ENCODE measurements at places on chromosomes 13 and 19.

- DNase-seq: no peak
These were observed 112.8 kb downstream of the NALCN start for GRCh38 chr13:101303521-101303920.

GRCh38 chr13:106468744-106469590, 66.5 kb downstream of the EFNB2 start:
- DNase-seq: no peak

DNA sequence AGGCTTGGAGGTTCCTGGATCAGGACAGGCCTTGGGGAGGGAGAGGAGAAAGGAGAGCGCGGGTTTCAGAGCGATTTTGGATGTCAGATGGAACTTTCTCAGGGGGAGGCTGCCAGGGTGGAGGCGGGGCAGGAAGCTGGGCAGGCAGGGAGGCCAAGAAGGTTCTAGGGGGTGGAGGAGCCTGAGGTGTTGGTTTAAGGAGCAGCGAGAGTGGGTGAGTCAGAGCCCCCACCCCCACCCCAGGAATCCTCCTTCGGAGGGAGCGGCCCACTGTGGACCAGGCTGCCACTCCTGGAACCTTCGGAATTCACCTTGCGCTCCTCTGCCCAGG, 15.9 kb upstream of the NOP53 start:
- no peak for DNase-seq

DNA sequence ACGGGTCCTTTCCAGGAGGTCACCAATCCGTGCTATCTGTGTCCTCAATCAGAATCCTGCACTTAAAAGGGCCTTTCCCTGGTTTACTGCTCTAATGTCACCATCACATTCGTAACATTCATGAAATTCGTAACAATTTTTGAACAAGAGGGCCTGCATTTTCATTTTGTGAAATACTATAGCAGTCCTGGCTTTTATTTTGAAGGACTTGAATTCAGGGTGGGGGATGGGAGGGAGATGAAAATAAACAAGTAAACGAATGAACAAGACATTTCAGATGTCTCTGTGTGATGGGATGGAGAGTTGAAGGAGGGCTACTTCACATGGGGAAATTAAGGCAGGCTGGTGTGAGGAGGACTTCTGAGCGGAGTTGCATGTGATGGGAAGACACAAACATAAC, 281.0 kb downstream of the TSHZ3 start:
- DNase-seq: no peak

GRCh38 chr19:49556412-49557398, 23.7 kb downstream of the NOSIP start:
- no peak for DNase-seq

DNA sequence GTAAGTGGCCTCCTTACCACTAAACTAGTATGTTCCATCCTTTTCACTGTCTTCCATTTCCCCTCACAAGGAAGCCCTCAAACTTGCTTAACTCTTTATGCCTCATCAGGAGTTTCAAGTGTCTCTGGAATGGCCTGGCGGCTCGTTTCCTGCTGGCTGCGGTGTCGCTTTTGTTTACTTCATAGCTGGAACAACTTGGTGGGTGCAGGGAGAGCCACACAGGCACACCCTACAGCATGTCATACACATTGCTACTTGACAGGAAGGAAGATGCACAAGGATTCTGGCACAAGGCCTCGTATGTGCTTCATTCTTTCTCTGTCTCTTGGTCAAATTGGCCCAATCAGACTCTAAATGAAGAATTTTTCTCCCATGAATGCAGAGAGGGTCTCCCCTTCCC, 488.3 kb downstream of the FOXO1 start:
- DNase-seq: no peak

DNA sequence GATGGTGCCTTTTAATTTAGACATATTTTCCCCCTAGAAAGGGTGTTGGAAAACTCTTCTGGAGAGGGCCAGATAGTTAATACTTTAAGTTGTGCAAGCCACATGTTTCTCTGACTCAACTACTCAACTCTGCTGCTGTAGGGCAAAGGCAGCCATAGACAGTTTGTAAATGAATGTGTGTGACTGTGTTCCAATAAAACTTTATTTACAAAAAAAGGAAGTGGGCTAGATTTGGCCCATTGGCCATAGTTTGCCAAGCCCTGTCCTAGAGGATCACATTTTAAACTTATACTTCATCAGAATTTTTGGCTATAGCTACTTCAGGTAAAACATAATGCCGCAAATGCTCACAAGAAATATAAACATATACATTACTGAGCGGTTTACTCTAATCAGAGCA, 306.3 kb upstream of the MAB21L1 start:
- no peak for DNase-seq

DNA sequence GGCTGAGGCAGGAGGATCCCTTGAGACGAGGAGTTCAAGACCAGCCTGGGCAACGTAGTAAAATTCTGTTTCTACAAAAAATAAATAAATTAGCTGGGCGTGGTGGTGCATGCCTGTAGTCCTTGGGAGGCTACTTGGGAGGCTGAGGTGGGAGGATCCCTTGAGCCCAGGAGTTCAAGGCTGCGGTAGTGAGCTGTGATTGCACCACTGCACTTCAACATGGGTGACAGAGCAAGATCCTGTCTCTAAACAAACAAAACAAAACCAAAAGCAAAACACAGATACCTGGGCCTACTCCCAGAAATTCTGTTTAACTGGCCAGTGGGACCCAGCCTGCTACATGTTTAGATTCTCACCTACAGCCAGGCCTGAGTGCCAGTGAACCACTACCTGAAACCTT, 74.6 kb upstream of the MEDAG start:
- no peak for DNase-seq

DNA sequence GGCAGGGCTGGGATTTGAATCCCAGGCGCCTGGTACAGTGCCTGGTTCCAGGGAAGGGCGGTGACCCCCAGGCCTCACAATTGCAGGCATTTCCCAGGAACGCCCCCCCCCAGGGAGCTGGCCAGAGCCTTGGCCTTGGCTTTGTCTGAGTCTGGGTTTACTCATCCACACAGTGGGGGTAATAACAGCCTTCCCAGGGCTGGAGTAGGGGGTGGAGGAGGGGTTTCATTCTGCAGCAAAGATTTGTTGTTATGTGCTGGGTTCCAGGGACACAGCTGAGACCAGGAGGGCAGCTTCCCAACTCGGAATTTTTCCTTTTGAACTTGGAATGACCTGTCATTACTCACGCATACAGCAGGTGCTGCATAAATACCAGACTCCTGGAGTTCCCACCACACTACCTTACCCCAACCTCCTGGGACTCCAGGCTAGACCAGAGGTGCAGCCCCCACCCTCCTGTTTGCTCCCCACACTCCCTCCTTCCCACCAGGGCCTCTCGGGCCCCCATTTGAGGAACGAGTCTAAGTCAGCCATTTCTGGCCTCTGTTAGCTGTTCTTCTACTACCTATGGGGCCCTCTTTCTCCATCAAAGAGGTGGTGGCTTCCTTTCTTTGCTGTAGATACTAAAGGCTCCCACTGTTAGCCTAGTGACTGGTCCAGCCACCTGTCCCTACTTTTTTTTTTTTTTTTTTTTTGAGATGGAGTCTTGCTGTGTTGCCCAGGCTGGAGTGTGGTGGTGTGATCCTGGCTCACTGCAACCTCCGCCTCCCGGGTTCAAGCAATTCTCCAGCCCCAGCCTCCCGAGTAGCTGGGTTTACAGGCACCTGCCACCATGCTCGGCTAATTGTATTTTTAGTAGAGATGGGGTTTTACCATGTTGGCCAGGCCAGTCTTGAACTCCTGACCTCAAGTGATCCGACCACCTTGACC, 1.6 kb upstream of the ADAMTS10 start:
- DNase-seq: no peak

- DNase-seq: no peak
These were observed 2.3 kb downstream of the EEF2 start for GRCh38 chr19:3982701-3983541.

GRCh38 chr19:4580021-4580901, 20.8 kb upstream of the SEMA6B start:
- DNase-seq: no peak

DNA sequence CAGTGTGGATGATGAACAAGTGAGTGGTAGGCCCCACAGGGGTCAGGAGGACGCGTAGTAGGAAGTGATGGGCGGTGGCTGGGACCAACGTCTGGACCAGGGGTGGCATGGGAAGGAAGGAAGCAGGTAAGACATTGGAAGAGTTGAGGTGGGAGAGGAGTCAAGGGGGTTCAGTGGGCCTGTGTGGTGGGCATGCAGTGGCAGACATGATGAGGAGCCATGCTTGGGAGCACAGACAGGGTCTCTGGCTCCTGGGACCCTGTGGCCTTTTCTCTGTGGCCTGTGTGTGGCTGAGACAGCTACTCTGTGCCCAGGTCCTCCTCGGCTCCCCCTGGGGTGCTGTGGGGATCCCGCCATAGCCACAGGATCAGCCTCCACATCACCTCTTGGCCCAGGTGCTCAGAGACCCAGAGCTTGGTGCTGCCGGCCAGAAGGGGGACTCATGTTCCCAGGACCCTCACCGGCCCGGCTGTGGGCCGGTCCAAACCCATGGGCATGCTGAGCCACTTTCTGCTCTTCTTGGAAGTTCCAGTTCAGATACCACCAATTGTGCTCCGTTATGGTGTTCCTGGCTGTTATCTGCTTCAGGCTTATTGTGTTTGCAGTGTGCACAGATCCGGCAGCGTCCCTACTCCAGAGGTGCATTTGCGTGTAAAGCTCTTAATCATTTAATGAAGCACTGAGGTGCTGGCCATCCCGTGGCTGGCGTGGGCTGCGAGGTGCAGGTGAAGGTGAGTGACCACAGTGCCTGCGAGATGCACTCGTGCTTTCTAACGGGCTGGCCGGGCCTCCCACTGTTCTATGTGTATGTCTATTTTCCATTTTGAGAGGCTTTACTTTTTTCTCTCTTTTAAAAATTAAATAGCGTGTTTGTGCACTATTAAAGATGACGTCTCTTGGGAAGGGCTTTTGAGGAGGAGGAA, 147.9 kb downstream of the TEX29 start:
- DNase-seq: no peak

DNA sequence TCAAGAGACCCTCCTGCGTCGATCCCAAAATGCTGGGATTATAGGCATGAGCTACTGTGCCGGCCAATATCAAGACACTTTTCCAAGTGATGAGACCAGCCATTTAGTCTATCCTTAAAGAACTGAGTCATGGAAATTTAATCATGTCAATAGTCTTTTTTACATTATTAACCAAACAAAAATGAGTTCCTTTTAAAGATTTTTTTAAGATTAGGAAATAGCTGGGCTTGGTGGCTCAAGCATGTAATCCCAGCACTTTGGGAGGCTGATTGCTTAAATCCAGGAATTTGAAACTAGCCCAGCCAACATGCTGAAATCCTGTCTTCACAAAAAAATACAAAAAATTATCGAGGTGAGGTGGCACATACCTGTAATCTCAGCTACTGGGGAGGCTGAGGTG, 16.7 kb upstream of the ZNF564 start:
- no peak for DNase-seq

DNA sequence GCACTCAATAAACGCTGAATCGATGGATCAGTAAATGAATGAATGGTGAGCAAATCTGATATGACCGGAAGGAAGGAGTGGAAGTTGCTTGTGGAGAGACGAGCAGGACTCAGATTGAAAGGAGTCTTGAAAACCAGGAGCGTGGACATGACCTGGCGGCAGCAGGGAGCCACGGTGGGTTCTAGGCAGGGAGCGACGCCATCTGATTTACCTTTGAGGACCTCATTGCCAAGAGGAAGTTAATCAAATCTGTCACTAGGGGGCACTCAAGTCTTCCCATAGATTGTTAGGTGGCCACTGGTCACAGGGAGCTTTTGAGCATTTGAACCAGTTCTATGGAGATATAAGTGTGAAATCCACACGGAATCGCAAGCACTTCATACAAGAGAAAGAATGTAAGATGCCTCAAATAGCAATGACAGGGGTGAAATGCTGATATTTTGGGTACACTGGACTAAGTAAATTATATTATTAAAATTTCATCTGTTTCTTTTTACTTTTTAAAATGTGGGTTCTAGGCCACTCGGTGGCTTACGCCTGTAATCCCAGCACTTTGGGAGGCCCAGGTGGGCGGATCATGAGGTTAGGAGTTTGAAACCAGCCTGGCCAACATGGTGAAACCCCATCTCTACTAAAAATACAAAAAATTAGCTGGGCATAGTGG, 9.2 kb upstream of the FBN3 start:
- DNase-seq: peak; percentile 33

DNA sequence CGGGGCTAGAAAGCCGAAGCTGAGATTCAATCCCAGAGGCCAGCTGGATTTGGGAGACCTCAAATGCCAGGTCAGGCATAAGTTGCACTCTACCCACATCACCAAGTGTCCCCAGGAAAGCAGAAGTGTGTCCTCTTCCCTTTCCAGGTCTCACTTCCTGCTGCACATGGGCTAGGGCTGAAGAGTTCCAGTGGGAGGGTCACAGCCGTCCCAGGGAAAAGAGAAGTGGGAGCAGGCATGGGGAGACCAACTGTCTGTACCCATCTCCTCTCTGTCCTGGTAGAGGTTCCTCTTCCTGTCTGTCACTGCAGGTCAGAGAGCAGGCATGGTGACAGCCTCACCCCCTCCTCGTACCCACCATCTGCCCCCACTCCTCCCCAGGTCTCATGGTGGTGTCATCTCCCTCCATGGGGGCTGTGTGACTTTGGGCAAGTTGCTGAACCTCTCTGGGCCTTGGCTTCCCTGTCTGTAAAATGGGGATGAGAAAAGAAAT, 14.8 kb downstream of the AXL start:
- no peak for DNase-seq

DNA sequence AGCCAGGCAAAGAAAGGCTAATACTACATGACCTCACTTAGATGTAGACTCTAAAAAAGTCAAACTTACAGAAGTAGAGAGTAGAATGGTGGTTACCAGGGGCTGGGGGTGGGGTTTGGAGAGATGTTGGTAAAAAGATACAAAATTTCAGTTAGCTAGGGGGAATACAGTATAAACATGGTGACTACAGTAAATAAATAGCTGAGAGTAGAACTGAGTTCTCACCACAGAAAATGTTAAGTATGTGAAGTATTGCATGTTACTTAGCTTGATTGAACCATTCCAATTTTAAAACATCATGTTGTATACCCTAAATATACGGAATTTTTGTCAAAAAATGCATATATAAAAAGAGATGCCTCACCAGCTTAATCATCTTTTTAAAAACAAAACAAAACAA, 67.5 kb upstream of the DOCK9 start:
- no peak for DNase-seq

GRCh38 chr13:30736461-30737320, 1.3 kb downstream of the ALOX5AP start:
- DNase-seq: no peak

DNA sequence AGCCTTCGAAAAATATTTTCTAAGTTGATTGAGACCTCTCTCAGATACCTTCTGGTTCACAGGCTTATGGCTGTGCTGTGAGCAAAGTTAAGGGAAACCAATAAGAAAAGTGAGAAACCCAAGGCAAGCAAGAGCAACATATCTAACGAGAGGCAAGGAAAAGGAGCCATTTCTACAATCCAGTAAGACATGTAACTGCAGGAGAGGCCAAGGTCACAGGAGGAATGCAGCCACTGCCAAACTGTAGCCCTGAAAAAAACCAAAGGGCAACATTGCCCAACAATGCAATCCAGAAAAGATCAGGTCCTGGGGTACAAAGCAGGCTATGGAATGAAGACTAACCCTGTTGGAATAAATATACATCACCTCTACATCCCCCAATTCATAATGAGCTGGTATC, 21.3 kb downstream of the SCGB2B2 start:
- DNase-seq: no peak

GRCh38 chr19:10018263-10018662, 5.0 kb downstream of the RDH8 start:
- DNase-seq: no peak

Measured in NCI-H187 (cell line).